ENCODE measurements at places on chromosomes 5 and 9. TPM values are rescaled to one million over a fixed set of nuclear protein-coding genes. Genes with fewer than 3 reads are reported as not detected.

TAS2R1 gene
- 0.06 TPM for polyA plus RNA-seq

SAXO1 gene
- polyA plus RNA-seq = not detected

SLC34A3 gene
- polyA plus RNA-seq = not detected

THG1L gene
- 29.5 TPM for polyA plus RNA-seq

DNAI1 gene
- polyA plus RNA-seq = not detected

ANXA6 gene
- 479 TPM for polyA plus RNA-seq

DNA sequence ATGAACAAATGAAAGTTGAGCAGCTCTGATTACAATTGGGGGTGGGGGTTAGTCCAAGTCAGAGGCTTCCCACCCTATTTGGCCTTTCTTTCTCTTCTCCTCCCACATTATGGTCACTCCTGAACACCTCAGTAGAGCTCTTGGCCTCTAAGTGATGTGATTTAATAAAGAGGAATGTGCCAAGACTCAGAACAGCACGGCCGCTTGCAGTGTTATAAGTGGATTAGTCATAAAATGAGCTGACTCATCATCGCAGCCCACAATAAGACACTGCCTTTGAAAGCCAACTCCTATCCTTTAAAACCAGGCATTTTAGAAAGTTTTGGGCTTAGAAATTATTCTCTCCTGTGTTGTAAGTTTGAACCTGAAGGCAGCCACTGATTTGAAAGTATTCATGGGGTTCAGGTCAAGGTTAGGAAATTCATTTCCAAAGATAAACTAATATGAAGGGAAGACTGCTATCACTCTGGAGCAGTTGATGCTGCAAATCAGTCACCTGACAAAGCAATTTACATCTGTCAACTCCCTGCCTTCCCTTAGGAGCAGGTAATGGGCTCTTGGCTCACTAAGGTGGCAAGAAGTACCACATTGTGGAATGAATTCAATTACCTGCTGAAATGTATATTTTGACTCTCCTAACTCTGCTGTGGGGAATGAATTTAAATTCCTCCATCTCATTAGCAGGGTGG is 283.6 kb upstream of the NMUR2 start:
- peak; percentile 25 for DNase-seq

- no peak for DNase-seq
Observed at GRCh38 chr5:96868603-96869371, 7.5 kb upstream of the ERAP2 start.

DNA sequence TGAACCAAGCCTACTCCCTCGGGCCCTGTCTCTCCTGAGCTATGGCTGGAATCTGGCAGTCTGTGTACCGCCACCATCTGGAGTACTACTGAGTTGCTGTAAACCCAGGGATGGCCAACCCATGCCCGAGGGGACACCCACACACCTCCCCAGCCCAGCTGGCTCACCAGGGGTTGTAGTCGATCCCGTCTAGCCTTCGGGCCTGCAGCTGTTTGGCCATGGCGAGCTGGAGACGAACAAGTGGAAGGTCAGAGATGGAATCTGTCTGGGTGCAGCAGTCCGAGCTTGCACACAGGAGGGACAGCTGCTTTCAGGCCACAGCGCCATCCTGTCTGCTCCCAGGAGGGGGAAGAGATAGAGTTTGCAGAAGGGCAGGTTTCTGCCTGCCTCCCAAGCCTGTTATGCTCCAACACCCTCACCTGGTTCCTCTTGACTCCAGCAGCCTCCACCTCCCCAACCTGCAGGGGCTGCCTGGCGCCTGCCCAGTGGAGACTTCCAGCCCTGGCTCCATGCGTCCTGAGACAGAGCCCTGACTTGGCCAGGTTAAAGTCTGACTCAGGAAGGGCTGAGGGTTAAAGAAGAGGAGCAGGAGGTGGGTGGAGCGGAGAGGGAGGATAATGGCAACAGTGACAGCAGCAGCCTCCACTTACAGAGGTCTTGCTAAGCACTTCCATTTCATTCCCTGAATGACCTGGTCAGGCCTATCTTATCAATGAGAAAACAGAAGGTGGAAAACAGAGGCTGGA is 15.8 kb upstream of the SPOUT1 start:
- no peak for DNase-seq

- DNase-seq = no peak
Observed at GRCh38 chr9:2271426-2271825, 256.3 kb downstream of the SMARCA2 start.

- DNase-seq = no peak
Observed at GRCh38 chr5:163633926-163634460, 128.6 kb downstream of the MAT2B start.

DNA sequence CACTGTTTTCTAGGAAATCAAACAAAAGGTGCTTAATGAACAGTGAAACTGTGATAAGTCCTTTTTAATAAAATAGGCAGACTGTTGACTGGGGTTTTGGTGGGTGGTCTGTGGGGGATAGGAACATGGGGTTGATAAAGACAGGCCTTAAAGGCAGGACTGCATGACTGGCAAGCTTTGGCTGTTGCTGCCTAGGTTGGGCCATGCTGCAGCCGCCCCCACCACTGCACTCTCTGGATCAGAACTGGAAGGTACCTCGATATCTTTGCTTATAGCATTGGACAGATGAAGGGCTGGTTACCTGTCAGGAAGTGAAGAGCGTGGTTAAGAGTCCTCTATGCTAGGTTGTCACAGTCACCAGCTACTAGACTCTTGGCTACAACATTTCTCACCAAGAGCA is 24.4 kb downstream of the APBA1 start:
- no peak for DNase-seq

DNA sequence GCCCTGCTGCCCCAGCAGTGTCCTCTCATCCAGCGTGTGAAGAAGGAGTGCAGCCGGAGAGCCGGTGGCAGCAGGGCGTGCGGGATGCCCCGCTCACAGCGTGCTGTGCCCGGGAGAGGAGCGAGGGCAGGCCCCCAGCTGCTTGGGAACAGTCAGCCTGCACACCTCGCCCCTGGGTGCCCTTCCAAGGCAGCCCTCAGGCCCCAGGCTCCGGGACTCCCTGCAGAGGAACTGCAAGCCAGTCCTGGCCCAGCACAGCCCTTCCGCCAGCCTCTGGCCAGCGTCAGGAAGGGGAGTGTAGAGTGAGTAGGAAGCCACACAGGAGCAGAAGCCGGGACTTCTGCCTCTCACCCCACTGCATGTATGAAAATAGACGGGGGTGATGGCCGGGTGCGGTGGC is 43.5 kb downstream of the ADAMTS2 start:
- DNase-seq = no peak

GRCh38 chr9:92360083-92360482 is 34.3 kb downstream of the CENPP start:
- no peak for DNase-seq

DNA sequence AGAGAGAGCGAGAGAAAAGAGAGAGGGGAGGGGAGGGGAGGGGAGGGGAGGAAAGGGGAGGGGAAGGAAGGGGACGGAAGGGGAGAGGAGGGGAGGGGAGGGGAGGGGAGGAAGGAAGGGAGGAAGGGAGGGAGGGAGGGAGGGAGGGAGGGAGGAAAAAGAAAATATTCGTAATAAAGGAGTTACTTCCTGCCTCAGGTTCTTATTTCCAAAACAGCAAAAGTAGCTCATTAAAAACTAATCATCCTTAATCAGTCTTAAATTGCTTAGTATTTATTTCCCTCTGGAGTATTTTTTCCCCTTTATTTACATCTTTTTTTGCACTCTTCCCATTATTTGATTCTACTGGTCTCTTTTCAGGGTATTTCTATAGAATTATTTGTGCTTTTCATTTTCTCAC is 162.3 kb downstream of the FANCC start:
- DNase-seq = no peak

DNA sequence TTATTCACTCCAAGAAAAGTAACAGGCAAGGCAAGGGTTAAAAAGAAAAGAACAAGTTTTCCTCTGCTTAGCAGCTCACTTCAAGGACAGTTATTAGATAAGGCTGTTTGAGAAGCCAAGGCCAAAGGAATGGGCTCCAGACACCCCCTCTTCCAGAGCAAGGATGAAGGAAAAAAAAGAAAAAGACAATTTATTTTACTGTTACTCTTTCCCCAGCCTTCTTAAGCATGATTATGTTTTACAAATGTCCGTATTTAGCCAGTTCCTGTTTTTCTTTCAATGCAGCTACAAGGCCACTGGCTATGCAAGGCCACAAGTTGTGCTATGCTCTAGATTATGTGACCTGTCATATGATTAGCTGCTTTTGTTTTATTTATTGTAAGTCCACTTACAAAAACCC is 106.5 kb upstream of the SIMC1 start:
- no peak for DNase-seq

GRCh38 chr9:3124001-3124400 is 280.1 kb upstream of the PUM3 start:
- DNase-seq = no peak

- no peak for DNase-seq
Observed at GRCh38 chr9:127221695-127222094, 42.9 kb upstream of the GARNL3 start.

Measured in BJ (cell line).